ENCODE measurements at places on chromosomes 16 and 17.

DNA sequence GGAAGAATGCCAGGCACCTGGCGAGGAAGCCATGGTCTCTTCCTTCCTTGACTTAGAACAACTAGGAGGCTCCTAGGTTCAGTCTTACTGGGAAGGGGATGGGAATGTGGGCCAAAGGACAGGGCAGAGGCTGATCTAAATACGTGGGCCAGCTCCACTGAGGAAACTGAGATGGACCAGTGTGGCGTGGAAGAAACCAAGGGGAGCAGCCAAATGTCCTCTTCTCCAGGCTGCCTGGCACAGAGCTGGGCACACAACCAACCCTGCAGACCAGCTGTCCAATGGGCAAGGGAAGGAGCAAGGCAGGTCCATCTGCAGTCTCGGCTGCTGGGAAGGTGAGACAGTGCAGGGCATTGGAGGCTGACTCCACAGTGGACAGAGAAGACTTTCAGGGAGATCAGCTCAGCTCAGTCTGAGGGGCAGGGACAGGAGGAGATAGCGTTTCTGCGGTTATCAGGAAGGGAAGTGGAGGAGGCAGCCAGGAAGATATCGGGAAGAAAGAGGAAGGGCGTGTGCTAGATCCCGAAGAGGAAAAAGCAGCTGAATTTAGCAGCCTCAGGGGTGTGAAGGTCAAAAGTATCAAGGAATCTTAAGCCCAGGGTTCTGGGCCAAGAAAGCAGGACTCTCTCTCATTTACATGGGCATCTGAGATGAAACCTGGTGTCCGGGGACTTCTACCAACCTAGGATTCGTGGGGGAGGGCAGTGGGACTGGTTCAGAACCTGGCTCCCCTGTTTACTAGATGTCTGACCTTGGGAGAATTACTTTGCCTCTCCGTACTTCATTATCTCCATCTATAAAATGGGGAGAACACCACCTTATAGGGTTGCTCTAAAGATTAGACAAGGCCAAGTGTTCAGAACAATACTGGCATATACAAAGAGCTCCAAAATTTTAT is 1.8 kb downstream of the KIFC3 start:
- DNase-seq: no peak

- DNase-seq: no peak
These were observed 6.5 kb downstream of the NFATC3 start for GRCh38 chr16:68091380-68092261.

DNA sequence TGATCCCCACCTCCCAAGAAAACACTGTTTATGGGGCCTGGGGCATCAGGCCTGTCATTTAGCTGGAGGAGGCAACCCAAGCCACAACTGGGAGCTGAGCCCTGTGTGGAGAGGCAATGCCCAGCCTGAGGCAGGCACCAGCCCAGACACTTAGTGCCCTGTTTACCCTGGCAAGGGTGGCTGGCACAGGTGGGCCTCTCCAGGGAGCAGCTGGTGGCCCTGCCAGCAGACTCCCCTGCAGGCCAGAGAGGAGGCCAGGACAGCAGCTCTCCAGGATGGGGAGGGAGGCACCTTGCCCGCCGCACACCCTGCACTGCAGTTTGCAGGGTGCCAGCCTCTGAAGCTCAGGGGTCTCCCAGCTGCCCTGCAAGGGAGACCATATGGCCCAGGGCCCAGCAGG is 9.1 kb upstream of the TMEM92 start:
- DNase-seq: no peak

- DNase-seq: no peak
These were observed 20.0 kb upstream of the FOXJ1 start for GRCh38 chr17:76160896-76161528.

GRCh38 chr16:87169509-87169995 is 147.6 kb downstream of the C16orf95 start:
- DNase-seq: no peak

DNA sequence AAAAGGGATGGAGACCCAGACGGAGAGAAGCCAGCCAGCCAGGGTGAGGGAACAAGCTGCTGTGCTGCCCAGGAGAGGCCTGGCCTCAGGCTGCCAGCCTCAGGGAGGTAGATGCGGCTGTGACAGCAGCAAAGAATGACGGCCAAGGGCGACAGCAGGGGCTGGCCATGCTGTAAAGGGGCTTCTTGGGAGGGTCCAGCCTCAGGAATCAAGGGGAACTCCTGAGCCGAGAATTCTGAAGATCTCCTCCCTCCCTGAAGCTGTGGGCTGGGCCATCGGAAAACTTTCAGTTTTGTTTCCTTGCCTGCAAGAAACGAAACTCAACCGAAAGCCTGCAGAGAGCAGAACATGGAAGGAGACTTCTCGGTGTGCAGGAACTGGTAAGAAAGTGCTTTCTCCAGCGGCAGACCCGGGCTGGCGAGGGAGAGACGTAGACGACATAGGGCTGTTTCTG is at the start of gene XAF1:
XAF1 (plus strand) TSS at position 316 of the 454 bp plus-strand sequence; CDS start at position 349, 33 bp downstream.
- peak; percentile 49 for DNase-seq

- no peak for DNase-seq
These were observed 6.7 kb upstream of the ADGRG1 start for GRCh38 chr16:57621521-57622271.

DNA sequence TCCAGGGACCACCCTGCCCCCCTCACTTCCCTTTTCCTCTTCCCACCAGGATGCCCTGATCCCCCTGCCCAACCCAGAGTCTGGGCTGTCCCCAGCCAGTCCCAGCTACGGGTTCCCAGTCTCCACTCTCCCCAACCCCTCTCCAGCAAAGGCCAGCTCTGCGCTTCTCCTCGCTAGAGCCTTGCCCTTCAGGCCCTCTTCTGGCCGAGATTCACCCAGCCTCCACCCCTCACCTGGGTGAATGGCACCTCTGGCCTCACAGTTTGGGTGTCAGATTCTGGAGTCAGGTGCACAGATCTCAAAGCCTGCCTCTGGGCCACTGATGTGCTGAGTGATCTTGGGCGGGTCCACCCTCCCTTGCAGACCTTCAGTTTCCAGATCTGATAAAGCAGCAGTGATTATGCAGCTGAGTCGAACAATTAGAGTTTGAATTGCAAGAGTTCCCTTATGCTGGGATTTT is 185.6 kb upstream of the TNRC6C start:
- DNase-seq: no peak

DNA sequence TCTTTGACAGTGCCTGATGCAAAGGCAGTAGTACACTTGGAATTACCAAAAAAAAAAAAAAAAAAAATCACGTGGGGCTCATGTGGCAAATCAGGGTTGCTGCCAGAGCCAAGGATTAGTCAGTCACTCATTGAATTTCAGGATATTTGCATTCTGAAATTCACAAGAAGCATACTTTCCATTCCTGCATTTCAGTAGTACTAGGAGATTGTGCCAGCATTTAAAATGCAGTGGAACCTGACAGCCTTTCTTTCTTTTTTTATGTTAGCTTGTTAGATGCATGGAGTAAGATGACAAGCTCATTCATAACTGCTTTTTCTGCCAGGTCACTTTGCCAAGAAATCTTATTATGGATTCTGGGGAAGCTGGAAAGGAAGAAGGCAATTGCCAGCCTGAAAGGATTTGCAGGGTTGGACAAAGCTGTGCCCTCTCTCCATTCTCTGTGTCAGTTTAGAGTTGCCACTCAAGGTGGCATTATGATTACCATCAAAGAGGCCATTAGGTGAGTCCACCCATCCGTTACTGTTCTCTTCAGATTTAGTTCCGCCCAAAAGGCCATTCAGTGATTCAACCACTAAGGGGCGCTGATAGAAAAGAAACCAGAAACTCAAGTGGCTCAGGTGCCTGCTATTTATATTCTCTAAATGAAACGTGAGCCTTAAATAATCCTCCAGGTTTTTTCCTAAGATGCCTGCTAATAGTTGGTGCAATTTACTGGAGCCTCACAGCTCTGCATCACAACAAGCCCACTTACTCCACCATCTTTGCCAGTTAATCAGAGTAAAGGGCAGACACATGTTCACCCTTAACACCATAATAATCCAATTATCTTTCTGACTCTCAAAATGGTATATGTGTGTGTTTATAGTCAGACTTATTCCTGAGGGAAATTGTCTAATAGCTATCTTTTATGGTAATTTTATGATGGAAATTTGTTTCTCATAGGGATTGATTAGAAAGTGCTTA is 59.0 kb downstream of the TANGO6 start:
- DNase-seq: no peak

DNA sequence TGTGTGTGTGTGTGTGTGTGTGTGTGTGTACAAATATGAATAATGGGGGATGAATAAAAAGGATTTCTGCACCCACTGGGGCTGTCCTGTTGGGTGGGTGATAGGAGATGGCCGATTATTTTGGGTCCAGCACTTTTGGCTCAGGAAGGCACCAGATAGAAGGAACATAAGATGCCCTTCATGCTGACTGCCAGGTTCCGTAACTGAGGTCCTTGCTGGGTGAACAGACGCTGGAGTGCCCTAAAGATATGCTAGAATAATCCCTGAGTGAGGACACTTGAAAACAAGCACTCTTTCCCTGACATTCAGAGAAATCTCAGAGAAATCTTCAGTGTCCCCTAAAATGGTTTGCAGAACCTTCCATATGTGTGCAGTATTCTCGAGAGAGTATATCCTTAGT is 17.7 kb downstream of the IRX6 start:
- no peak for DNase-seq

Measured in stimulated activated CD4-positive, alpha-beta T cell treated with anti-CD3 and anti-CD28 coated beads, Interleukin-1b, Interleukin-23, amount 100 ng/mL, for 4 hours (primary cell).